ENCODE measurements at places on chromosomes 16 and 17.

DNA sequence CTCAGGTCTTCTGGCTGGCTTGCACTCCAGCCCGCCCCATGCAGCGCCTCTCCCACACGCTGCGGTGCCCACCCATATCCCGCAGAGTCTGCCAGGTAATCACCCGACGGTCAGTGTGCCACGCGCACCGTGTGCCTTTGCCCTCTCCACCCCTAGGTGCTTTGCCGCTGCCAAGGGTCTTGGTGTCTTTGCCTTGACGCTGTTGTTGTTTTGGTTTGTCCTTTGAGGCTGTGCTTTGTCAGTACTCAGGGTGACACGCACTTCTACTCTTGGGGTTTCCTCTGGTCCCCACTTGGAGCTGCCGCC is 30.1 kb downstream of the UBN1 start:
- no peak for DNase-seq

DNA sequence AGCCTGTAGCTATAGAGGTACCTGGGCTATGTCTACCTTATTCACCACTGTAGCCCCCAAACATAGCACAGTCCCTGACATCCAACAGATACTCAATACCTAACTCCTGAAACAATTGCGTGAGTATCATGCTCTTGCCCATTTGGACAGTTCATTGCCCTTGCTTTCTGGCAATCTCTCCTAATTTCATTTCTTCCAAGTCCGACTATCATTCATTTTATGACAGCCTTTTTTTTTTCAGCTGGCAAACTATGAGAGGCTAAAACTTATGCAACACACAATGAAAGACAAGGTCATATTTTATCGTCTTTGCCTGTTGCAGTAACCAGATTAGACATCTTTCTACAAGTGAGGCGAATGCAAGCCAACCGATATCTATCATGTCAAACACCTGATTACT is 169.2 kb downstream of the RBFOX1 start:
- no peak for DNase-seq

- no peak for DNase-seq
Observed at GRCh38 chr17:39097150-39097519, 54.3 kb downstream of the PLXDC1 start.

GRCh38 chr17:79539944-79540705 is 70.7 kb downstream of the RBFOX3 start:
- DNase-seq = no peak

GRCh38 chr17:887551-888209 is 91.9 kb downstream of the NXN start:
- DNase-seq = no peak

DNA sequence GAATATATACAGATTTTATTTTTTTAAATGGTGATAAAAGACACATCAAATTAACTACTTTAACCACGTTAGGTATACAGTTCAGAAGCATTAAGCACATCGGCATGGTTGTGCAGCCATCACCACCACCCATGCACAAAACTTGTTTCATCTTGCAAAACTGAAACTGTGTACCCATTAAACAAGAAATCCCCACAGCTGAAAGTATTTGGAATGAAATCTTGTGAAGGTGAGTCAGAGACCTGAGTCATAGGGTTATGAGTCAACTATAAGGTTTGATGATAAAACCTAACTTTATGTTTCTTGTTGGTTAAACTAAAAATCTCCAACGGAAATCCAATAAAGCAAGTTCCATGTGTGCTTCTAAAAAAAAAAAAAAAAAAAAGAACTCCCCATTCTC is 561.6 kb upstream of the PSMD7 start:
- DNase-seq = no peak

Data from glomerular endothelial cell (primary cell).